ENCODE measurements at places on chromosomes 12 and 14.
A peak's percentile ranks its signal among the peaks of the same experiment; 100 is the strongest.

- no peak for DNase-seq
Observed at GRCh38 chr14:104169699-104170479, 31.5 kb downstream of the KIF26A start.

- no peak for DNase-seq
Observed at GRCh38 chr14:56774503-56774902, 35.8 kb downstream of the OTX2 start.

GRCh38 chr12:126974779-126975178, 1292.2 kb upstream of the TMEM132C start:
- DNase-seq = no peak

DNA sequence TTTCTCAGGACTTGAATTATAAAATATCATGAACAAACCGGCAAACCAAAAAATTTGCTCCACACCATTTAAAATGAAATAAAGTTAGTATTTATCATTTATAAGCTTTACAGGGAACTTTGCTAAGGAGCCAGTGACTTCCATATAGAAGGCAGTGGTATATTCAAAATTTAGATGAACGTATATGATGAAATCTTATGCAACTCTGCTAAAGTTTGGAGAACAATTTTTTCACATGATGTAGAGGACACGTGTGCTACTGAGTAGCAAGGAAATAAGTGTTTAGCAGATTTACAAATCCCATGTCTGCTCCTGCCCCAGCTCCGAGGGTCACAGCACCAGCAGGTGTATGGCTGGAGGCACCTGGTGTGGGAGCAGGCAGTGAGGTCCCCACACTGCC, 70.8 kb upstream of the IFNG-AS1 start:
- no peak for DNase-seq

DNA sequence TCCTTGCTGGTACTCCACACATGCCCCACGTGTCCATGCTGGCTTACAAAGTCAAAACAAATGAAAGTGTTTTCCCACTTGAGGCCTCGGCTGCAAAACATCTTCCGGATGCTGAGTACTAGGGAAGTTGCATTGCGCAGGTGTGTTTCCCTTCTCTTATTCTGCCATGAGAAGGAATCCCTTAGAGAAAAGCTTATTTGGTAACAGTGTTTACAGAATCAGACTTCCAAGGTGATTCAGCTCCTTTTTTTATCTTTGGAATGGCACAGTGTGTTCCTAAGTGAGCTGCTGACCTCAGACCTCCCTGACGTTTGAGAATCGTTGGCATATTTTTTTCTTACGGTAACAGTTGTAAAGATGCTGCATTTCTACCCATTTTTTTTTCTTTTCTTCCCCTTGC, 211.3 kb downstream of the ESR2 start:
- no peak for DNase-seq

GRCh38 chr12:132046561-132046960, 96.8 kb downstream of the EP400 start:
- no peak for DNase-seq

DNA sequence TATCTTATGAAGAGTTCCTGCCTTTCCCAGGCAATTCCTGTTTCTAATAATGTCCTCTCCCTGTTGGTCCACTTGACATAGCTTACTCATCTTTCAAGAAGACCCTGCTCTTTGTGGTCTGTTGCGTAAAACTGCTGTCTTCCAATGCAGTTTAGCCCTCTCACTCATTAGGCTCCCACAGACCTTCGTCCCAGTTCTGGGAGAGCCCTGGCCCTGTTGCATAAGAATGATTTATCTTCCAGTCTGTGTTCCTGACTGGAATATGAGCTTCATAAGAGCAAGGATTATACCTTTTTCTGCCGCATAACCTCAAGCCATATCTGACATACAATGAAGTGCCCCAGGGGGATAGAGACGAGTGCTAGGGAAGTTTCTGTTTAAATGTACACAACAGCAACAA, 365.9 kb upstream of the NOVA1 start:
- no peak for DNase-seq

- no peak for DNase-seq
Observed at GRCh38 chr14:75927564-75928087, 54.2 kb downstream of the TGFB3 start.

GRCh38 chr14:60756847-60757246, 22.3 kb downstream of the MNAT1 start:
- no peak for DNase-seq

GRCh38 chr12:113097716-113098440, 37.7 kb downstream of the RASAL1 start:
- DNase-seq = no peak

DNA sequence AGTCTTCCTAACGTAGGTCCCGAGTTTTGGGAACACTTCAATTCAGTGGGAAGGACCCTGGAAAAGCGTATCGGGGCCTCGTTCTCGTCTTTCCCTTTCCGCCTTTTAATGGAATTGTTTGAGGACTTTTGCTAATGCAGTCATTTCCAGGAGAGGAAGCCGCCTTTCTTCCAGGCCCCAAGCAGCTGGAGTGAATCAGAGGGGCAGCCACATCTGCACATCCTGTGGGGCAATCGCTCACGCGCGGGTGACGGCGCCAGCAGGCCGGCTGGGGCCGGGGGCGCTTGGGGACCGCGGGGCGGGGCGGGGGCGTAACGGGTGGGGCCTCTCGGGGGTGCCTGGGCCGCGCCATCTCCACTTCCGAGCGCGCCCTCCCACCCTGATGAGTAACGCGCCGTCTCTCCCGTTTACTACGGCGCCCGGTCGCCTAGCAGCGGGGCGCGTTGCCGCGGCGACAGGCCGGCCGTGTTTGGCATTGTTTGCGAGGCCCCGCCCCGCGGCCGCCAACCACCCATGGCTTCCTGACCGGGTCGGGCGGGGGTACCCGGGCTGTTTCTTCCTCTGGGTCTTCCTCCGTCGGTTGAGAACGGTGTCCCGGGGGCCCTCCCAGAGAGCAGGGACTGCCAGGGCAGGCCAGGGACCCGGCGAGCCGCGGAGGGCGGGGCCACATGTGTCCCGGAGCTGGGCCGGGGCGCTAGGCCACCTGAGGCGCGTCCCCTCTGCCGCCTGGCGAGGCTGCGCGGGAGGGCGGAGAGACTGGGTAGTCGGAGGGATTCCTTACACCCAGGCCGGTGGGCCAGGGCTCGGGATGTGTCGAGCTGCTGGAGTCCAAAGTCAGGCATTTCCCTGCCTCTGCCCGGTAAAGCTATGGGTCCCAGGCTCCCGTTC, 2.3 kb downstream of the GSG1 start:
- peak; percentile 91 for DNase-seq
